ENCODE measurements at places on chromosomes 7 and 10.

DNA sequence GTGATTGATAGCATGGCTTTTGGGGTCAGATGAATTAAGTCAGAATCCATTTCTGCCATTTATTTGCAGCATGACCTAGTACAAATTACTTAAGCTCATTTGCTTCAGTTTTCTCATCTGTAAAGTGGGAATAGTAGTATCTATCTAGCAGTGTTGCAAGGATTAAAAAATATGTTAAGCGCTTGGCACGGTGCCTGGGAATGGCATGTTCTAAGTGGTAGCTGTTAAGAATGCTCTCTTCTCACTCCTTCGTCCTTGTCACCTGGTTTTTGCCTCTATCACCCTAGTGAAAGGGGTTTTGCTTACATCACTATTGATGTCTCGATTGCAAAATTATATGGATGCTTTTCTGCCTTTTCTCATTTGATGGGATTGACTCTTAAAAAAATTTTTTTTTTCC lies 7.4 kb downstream of the TMEM248 start:
- DNase-seq = no peak

DNA sequence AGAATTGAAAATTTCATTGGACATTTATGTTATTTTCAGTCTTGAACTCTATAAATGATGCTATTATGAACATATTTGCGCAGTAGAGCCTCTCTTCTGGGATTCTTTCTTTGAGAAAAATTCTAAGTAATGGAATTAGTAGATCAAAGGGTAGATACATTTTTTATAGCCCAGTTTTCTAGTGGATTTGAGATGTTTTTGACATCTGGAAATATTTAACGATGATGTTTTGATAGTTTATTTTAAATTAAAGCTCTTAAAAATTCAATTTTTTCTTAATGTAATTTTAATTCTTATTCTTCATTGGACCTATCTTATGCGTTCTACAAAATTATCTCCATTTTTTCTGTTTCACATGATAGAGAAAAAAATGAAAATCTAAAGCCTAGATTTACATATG lies 103.0 kb downstream of the ADAM22 start:
- no peak for DNase-seq

DNA sequence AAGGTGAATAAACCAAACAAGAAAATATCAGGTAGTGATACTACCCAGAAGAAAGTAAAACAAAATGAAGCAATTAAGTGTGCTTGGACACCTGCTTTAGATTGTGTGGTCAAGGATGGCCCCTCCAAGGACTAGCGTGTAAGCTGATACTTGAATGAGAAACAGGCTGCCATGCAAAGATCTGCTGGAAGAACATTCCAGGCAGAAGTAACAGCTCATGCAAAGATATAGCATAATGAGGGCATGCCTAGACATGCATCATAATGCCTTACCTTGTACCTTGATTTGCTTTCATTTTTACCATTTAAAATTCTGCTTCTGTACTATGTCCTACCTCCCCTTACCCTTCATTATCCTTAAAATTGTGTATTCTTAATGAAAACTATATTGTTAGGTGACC lies 74.8 kb upstream of the HDAC9 start:
- DNase-seq = no peak

GRCh38 chr7:78151229-78151628 lies 352.7 kb downstream of the PHTF2 start:
- DNase-seq = no peak

GRCh38 chr10:96772196-96772595 lies 51.9 kb upstream of the PIK3AP1 start:
- no peak for DNase-seq

DNA sequence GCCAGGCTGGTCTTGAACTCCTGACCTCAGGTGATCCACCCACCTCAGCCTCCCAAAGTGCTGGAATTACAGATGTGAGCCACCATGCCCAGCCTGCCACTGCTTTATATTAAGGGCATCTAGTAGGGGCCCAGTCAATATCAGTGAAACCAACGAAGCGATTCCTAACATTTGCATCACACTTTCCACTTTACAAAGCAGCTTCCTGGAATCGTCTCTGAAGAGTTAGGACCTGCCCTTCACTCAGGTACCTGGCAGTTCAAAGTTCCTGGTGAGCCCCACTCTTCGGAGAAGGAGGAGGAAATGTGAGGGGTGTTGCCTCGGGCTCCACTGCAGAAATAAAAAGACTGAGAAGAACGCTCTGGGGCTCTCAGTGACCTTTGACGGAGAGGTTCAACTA lies 31.1 kb upstream of the EZH2 start:
- no peak for DNase-seq

- DNase-seq = no peak
These were observed 168.5 kb downstream of the NOC3L start for GRCh38 chr10:94194256-94194655.

GRCh38 chr7:149804106-149804505 lies 30.7 kb upstream of the ZNF467 start:
- DNase-seq = no peak

GRCh38 chr7:17463511-17464085 lies 165.1 kb downstream of the AHR start:
- no peak for DNase-seq

DNA sequence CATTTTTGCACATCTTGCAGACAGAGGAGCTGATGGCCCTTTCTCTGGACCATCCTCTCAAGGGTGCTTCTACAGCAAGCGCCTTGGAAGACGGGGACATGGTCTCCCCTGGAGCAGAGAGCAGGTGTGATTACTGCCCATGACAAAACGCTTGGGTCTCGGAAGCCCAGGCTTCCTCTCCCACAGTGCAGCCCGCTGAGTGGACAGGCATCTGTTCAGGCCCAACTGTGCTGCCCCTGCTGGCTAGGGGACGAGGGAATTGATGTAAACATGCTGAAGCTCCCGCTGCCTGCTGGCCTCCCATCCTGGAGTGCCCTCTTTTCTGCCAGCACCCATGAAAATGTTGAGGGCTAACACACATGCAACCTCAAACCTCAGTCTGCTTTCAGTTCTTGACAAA lies 14.3 kb downstream of the IL15RA start:
- no peak for DNase-seq

DNA sequence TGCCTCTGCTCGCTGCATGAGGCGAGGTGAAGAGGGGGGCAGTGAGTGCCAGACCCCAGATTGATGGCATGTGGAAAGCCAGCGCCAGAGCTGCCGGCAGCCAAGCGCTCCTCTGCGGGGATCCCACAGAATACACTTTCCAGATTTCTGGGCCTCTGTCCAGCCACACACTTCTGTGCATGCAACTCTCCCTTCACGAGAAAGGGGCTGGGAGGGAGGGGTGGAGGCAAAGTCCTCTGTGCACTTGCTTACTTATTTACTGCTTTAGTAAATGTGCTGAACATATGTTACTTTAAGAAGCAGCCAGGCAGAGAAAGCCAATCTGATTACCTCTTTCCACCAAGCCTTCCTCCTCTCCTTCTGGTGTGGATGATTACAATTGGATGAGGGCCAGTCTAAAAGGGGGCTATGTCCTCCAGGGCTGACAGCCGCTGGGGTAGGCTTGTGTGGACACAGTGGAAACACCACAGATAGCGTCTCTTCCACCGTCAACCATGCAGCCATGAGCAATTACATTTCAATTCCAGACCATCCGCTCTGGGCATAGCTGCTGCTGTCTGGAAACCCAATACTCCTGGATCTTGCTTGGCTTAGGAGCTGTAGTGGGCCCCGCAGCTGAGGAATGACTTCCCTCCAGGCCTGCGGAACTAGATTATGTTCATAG lies 322.8 kb upstream of the ANKRD30A start:
- no peak for DNase-seq

DNA sequence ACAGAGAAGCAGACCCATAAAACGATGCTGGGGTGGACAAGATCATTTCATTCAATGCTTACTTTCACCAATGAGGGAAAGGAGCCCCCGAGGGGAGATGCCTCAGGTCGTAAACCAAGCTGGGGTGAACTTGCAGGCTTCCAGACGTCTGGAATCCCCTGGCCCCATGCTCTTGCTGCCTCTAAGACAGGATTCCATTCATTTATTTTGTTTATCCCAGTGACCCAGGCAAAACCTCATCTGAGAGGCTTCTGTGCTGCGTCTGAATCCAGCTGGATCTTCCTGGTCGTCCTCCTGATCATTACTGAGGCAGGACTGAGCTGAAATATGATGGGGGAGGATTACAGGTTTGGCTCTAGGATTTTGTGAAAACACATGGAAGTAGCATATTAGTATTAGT lies 182.9 kb downstream of the MYOF start:
- no peak for DNase-seq

GRCh38 chr7:130951976-130952876 lies 218.2 kb upstream of the KLF14 start:
- no peak for DNase-seq

DNA sequence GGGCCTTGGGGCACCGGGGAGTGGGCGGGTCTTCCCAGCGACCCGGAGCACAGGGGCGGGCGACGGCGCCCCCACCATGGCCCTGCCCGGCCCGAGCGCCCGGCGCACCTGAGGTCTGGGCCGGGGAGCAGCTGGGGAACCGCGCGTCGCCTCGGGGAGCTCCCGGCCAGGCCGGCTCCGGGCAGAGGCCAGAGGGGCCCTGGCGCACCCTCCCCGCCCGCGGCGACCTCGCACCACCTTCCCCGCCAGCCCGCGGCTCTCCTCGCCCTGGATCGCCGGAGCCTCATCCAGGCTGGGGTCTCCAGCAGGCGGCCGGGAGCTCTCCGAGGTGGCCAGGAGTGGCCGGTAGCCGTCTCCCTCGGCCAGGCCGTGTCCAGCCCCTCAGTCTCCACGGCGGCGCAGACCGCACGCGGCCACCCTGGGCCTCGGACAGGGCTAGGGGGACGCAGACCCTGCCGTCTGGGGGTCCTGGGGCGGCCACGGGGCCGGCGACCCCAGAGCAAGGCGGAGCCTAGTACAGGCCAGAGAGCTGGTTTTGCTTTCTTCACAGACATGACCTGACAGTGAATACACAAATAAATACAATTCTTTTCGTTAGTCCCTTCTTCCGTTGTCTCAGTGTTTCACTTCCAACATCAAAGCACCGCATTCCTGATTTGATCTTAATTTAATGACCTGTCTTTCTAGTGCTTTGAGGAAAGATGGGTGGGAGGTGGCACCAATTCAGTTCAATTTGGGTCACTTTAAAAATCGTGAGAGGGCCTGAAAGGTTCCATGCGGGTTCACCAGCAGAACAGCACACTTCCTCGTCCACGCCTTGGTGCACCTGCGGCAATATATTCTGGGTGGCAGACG lies 356.9 kb downstream of the DNAJB6 start:
- no peak for DNase-seq

DNA sequence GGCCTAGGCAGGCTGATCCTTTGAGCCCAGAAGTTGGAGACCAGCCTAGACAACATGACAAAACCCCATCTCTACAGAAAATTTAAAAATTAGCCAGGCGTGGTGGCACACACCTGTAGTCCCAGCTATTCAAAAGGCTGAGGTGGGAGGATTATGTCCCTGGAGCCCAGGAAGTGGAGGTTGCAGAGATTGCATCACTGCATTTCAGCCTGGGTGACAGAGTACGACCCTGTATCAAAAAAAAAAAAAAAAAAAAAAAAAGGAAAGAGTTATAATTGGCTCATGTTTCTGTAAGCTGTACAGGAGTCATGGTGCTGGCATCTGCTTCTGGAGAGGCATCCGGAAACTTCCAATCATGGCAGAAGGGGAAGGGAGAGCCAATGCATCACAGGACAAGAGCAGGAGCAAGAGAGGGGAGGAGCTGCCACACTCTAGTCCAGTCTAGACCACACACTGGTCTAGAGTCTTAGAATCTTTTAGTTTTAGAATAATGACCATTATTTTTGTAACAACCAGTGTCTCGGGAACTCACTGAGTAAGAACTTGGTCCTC lies 16.8 kb downstream of the DOCK1 start:
- no peak for DNase-seq

DNA sequence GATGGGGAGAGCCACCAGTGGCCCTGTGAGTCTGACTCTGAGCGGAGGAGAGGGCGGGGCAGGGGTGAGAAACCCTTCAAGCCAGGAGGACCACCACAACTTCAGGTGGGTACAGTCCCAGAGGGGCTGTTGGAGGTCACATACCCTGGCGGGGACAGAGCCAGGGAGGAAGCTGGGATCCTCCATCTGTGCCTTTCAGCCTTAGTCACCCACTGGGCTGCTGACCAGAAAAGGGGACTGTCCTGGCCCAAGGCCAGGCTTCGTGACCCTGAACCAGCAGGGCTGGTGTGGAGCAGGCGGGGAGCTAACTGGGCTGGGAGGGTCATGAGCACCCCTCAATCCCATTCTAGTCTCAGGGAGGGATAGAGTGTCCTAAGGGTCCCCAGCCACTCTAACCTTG lies 1.5 kb upstream of the CALHM3 start:
- DNase-seq = no peak

DNA sequence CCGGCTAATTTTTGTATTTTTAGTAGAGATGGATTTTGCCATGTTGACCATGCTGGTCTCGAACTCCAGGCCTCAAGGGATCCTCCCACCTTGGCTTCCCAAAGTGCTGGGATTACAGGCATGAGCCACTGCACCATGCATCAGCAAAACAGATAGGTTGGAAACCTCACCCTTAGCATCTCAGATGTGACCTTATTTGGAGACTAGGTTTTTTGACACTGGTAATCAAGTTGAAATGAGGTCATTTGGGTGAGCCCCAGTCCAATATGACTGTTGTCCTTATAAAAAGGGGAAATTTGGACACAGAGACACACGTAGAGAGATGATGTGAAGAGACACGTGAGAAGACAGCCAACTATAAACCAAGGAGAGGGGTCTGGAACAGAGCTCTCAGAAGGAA lies 42.5 kb upstream of the TPST1 start:
- DNase-seq = no peak

- no peak for DNase-seq
These were observed 89.8 kb upstream of the HPS1 start for GRCh38 chr10:98536551-98536950.

DNA sequence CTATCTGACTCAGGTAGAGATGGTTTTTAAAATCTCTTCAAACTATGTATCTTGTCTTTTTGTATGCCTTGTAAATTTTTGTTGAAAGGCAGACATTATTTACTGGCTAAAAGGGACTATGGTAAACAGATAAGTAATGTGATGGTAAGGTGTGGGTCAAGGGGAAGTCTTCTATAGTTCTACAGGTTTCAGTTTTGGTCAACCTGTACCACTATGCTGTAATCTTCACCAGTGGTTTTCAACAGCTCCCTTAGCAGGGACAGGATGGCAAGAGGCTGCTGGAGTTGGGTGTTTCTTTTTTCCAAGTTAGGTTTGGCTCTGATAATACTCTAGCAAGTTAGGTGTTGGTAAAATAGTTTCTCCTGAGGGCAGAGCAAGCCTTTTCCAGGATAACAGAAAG lies 32.7 kb upstream of the FZD8 start:
- DNase-seq = no peak

DNA sequence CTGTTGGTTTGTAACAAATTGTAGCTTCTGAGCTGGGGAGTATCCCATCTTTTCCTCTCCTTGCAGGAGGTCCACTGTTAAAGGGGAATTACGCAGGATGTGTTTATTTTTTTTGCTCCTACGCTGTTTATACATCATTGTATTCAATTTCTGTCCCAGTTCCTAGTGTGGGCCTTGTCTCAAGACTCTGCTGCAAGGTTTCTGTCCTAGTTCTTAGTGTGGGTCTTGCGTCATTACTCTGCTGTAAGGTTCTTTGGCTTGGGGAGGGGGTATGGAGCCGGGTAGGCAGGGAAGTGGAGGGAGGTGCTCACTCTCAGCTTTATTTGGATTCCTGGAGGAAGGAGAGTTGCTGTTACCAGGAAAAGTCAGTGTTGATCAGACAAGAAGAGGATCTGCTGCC lies 64.0 kb upstream of the TRIM8 start:
- DNase-seq = no peak

- no peak for DNase-seq
These were observed 76.6 kb downstream of the SEMA3C start for GRCh38 chr7:80842022-80842790.

GRCh38 chr10:36366843-36367242 lies 724.7 kb upstream of the FZD8 start:
- DNase-seq = no peak
